ENCODE measurements at places on chromosomes 16 and 17.

DNA sequence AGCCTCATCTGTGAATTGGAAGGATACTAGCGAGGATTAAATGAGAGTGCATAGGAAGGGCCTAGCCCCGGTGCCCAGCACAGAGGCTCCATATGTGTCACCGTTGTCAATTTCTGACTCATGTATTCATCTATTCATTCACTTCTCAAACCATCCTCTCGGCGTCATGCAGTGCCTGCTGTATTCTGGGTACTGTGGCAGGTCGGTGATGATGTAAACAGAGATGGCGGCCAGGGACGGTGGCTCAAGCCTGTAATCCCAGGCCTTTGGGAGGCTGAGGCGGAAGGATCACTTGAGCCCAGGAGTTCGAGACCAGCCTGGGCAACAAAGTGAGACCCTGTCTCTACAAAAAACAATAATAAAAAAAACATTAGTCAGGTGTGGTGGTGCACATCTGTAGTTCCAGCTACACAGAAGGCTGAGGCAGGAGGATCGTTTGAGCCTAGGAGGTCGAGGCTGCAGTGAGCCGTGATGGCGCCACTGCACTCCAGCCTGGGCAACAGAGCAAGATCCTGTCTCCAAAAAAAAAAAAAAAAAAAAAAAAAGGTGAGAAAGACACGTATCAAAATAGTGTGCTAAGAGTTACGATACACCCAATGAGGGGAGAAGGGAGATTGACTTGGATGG, 4.3 kb upstream of the PPP1R1B start:
- no peak for DNase-seq

GRCh38 chr16:1283996-1284616, 25.3 kb upstream of the UBE2I start:
- no peak for DNase-seq

DNA sequence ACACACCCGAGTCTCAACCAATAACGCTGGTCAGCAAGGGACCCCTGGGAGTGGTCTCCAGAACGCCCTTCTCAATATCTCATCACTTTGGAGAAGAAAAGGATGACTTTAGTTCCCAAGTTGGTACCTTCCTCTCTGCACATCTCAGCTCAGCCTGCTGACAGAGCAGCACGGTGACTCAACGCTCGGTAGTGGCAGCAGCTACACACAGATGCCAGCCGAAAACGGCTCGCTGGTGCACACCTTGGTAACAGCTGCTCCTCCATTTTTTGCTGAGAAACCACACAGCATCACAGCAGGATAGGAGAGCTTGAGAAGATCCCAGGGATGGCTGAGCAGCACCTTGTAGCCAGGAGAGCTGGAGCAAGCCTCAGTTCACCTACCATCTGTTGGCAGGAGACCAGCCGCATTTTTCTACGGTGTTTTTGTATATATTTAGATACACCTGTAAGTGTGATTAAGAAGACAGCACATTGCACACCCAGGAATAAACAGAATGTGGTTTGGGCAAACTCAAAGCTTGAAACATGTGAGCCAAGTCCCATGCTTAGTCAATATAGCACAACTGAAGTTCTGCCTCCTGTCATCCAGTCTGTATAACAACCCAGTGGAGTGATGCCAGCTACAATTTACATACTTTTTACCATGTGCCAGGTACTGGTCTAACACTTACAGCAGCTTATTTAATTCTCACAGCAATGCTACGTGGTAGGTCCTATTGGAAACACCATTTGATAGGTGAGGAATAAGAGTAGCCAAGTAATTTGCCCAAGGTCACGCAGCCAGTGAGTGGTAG, 83.8 kb upstream of the ERCC4 start:
- DNase-seq: no peak

DNA sequence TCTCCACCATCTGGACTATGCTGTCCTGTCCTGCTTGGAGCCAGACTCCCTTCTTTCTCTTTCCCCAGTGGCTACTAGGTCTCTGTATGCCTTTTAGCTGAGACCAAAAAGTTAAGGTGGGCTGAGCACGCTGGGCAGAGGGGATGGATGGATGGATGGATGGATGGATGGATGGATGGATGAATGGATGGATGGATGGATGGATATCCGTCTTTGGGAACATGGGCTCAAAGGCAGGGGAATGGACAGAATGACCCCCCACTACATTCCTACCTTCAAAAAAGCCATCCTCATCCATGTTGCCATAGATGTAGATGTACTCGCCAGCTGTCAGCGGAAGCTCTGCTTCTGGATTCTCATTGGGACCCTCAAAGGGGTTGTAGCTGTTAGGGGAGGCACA, 12.8 kb downstream of the TSPOAP1 start:
- DNase-seq: no peak

- no peak for DNase-seq
Measured at GRCh38 chr16:76338472-76338871, 61.3 kb downstream of the CNTNAP4 start.

- DNase-seq: no peak
Measured at GRCh38 chr16:86286991-86287663, 223.2 kb upstream of the FOXF1 start.

GRCh38 chr17:34711646-34712045, 132.3 kb downstream of the TMEM132E start:
- no peak for DNase-seq

- DNase-seq: no peak
Measured at GRCh38 chr17:6104956-6105648, 34.9 kb downstream of the WSCD1 start.

- DNase-seq: no peak
Measured at GRCh38 chr17:47620503-47621245, 29.0 kb upstream of the KPNB1 start.

GRCh38 chr17:47792979-47793378, 28.6 kb downstream of the OSBPL7 start:
- DNase-seq: no peak

DNA sequence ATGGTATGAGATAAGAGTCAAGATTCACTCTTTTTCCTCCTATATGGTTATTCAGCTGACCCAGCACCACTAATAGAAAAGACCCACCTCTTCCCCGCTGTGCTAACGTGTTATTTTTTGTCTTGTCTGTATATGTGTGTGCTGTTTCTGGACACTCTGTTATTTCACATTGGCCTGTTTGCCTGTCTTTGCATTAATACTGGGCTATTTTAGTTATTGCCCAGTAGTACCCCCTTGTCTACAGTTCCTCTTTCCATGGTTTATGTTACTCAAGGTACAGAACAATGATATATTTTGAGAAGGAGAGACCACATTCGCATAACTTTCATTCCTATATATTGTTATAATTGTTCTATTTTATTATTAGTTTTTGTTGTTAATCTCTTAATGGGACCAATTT, 74.0 kb upstream of the SIAH1 start:
- DNase-seq: no peak

GRCh38 chr16:79380995-79381602, 219.4 kb downstream of the MAF start:
- no peak for DNase-seq

DNA sequence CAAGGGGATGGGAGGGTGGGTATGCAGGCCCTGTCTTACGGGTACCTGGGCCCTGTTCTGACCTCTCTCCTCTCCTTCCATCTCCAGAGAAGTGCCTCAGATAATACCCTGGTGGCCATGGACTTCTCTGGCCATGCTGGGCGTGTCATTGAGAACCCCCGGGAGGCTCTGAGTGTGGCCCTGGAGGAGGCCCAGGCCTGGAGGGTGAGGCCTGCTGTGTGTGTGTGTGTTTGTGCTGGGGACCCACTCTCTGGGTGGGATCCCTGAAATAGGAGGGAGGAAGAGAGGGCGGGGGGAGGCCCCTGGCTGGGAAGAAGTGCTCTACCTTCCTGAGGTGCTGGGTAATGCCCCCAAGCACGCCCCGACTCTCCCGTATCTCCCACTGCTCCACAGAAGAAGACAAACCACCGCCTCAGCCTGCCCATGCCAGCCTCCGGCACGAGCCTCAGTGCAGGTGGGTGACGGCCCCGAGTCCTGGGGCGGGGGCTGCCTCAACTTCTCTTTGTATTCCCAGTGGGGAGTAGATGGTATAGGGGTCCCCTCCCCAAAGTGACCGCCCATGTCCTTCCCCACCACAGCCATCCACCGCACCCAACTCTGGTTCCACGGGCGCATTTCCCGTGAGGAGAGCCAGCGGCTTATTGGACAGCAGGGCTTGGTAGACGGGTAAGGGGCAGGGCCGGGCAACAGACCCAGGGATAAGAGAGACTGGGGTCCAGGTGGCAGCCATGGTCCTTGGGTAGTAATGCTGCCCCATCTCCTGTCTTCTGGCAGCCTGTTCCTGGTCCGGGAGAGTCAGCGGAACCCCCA, 7.8 kb downstream of the GRB7 start:
- peak; percentile 36 for DNase-seq

- no peak for DNase-seq
Measured at GRCh38 chr17:34996422-34997285, 16.3 kb downstream of the LIG3 start.

- DNase-seq: no peak
Measured at GRCh38 chr16:19170043-19170655, 2.1 kb downstream of the SYT17 start.

GRCh38 chr16:8127070-8127469, 463.2 kb downstream of the TMEM114 start:
- no peak for DNase-seq

DNA sequence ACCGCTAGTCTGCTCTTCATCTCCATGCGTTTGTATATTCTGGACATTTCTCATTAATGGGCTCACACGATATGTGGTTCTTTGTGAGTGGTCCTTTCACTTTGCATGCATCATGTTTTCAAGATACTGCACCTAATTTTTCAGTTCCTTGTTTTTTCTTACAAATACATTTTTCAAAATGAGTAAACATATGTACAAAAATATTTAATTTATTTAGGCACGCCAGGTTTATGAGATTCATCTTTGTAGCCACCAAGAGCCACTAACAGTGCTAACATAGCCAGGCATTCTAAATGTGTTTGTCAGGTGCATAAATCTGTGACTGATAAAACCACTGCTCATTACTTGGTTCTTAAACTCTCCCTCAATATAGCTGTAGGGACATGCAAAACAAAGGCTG, 375.3 kb downstream of the WWOX start:
- no peak for DNase-seq

GRCh38 chr16:59173408-59173831, 439.3 kb upstream of the GOT2 start:
- DNase-seq: no peak

- peak; percentile 69 for DNase-seq
Measured at GRCh38 chr16:84785843-84786581, 33.8 kb upstream of the CRISPLD2 start.

- no peak for DNase-seq
Measured at GRCh38 chr17:27751622-27752490, 48.5 kb downstream of the NOS2 start.

DNA sequence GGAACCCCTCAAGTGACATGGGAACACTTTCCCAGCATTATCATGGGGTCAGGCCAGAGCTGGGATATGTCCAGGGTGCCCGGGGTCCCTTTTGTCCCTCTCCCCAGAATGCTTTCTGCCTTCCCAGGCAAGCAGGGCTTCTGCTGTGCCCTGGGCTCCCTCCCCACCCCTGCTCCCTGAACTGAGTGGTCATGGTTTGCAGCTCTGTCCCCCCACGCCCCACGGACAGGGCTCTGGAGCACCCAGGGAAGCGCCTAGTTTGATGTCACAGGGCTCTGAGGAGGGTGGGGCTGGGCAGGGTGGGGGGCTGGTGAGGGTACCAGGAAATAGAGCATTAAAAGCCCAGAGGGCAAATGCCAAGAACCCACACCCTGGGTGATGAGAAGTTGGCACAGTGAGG, 92.3 kb downstream of the CCDC182 start:
- DNase-seq: no peak

DNA sequence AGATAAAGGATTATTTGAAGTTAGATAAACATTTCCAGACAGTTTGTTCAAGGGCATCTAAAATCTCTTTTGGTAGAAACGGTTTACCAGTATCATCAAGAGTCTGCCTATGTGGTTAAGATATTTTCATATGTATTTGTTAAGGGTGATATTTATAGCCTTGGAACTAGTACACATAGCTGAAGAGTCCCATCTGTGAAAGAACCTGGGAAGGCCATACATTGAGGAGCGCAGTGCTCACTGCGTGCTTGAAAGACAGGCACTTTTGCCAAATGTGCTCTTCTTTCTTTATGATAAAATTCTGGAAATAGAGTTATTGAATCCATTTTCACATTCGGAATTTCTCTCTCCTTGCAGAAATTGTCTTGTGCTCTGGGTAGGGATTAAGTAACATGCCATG, 7.7 kb downstream of the IGSF6 start:
- DNase-seq: no peak

DNA sequence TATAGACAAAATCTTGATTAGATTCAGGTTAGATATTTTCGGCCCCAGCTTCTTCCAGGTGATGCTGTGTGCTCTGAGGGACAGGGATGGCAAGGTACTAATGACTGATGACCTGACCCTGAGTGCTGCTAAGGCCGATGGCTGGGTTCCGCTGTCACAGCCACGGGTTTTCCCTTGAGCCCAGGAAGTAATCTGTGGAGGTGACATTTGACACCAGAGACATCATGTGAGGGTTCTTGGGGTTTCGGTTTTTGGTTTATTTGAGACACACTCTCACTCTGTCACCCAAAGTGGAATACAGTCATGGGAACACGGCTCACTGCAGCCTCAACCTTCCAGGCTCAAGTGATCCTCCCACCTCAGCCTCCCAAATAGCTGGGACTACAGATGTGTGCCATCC, 9.8 kb downstream of the OTOP3 start:
- DNase-seq: no peak

Measured in right cardiac atrium (tissue), 5 donors.